Parietal lobe (tissue), 2 donors: ENCODE measurements at places on chromosomes 5 and 9. TPM values are rescaled to one million over a fixed set of nuclear protein-coding genes. Genes with fewer than 3 reads are reported as not detected.

SLC25A2 gene
- total RNA-seq: 0.63 TPM

PALM2AKAP2 gene
- 4.4 TPM for total RNA-seq

HAVCR1 gene
- 0.94 TPM for total RNA-seq

SOX30 gene
- total RNA-seq: not detected

GRXCR2 gene
- total RNA-seq: not detected

CACNA1B gene
- 62.0 TPM for total RNA-seq

IFNK gene
- total RNA-seq: not detected

SLC6A19 gene
- total RNA-seq: not detected

MRPL36 gene
- total RNA-seq: 19.4 TPM

FOXD4 gene
- total RNA-seq: 0.31 TPM

AMBP gene
- total RNA-seq: not detected

STPG3 gene
- total RNA-seq: not detected

SUSD3 gene
- total RNA-seq: 1.3 TPM

EIF4E1B gene
- 0.31 TPM for total RNA-seq

OMD gene
- not detected for total RNA-seq

EIF4EBP3 gene
- not detected for total RNA-seq

NDST1 gene
- total RNA-seq: 32.9 TPM

SPINK5 gene
- total RNA-seq: not detected

IRX1 gene
- not detected for total RNA-seq

RLN2 gene
- not detected for total RNA-seq

ARL14EPL gene
- total RNA-seq: not detected

LRRC70 gene
- total RNA-seq: 8.5 TPM

DOK3 gene
- total RNA-seq: 9.1 TPM

PPIC gene
- 1.3 TPM for total RNA-seq

FBP2 gene
- total RNA-seq: not detected

LCN15 gene
- total RNA-seq: not detected

OLFM1 gene
- 76.7 TPM for total RNA-seq

CMYA5 gene
- total RNA-seq: 2.5 TPM

C9 gene
- not detected for total RNA-seq

PAIP1 gene
- 164 TPM for total RNA-seq

IL13 gene
- total RNA-seq: not detected

LPCAT1 gene
- 98.3 TPM for total RNA-seq

ARSK gene
- total RNA-seq: 8.1 TPM

MUSK gene
- total RNA-seq: 0.31 TPM

SPATA31C2 gene
- not detected for total RNA-seq

GLRA1 gene
- total RNA-seq: not detected

EGFL7 gene
- total RNA-seq: 12.8 TPM

IFNA13 gene
- not detected for total RNA-seq

HINT2 gene
- total RNA-seq: 7.8 TPM

NR5A1 gene
- total RNA-seq: not detected

PCDHGB6 gene
- 35.4 TPM for total RNA-seq

ARSI gene
- total RNA-seq: not detected

TNIP1 gene
- 27.5 TPM for total RNA-seq

MYOT gene
- not detected for total RNA-seq

RNF208 gene
- 1.9 TPM for total RNA-seq

SH2D3C gene
- total RNA-seq: 11.3 TPM

PIP5K1B gene
- 7.8 TPM for total RNA-seq

RIOK2 gene
- 29.1 TPM for total RNA-seq

ARHGEF28 gene
- total RNA-seq: 8.1 TPM
